ENCODE measurements at places on chromosomes 4 and X.

- DNase-seq: no peak
- H3K36me3 ChIP-seq: no peaks in the 10 kb centered on the region
- H3K4me3 ChIP-seq: no peak overlapping the region
- no peaks in the 10 kb centered on the region for H3K4me1 ChIP-seq
- H3K27me3 ChIP-seq: peaks cover 1% of the 10 kb centered on the region
Observed at GRCh38 chr4:100754751-100755150, 236.9 kb upstream of the EMCN start.

DNA sequence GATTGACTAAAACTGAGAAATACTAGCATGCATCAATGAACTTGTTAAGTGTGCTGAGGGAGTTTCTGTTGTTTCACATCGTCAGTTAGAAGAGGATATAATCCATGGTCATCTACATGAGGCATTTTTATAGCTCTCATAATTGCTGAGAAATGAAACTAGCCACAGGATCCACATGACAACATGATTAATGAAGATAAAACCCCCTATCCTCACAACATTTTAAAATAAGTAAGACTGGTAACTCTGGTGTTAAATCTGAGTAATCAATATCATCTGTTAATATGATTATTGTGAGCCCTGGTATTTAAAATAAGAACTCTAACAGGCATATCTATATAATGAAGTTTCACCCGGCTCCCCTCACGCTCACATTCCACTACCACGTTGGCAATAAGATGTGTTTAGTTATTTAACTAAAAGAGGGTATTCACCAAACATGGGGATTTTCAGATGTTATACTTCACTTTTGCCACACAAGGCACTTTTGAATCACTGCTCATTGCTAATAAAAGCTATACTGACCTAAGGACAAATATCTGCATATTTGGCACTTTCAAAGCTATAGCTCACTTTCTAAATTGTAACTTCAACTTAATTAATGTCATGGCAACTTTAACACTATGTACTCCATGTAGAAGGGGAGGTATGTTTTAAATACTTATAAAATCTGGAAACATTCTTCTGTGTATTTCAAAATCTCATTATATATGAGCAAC is 6.7 kb downstream of the UNC5C start:
- peaks cover 16% of the 10 kb centered on the region for H3K27me3 ChIP-seq
- H3K36me3 ChIP-seq: no peaks in the 10 kb centered on the region
- H3K4me1 ChIP-seq: no peaks in the 10 kb centered on the region
- DNase-seq: no peak

GRCh38 chr4:127261476-127261875 is 371.3 kb upstream of the INTU start:
- no peaks in the 10 kb centered on the region for H3K27me3 ChIP-seq
- no peak for DNase-seq
- H3K36me3 ChIP-seq: no peaks in the 10 kb centered on the region
- no peak overlapping the region for H3K27ac ChIP-seq

- H3K27ac ChIP-seq: peak overlapping the region; percentile 76
- no peak for DNase-seq
- no peaks in the 10 kb centered on the region for H3K27me3 ChIP-seq
- H3K4me3 ChIP-seq: peak overlapping the region; percentile 92
Observed at GRCh38 chrX:40094041-40094899, 3.5 kb downstream of the BCOR start.

DNA sequence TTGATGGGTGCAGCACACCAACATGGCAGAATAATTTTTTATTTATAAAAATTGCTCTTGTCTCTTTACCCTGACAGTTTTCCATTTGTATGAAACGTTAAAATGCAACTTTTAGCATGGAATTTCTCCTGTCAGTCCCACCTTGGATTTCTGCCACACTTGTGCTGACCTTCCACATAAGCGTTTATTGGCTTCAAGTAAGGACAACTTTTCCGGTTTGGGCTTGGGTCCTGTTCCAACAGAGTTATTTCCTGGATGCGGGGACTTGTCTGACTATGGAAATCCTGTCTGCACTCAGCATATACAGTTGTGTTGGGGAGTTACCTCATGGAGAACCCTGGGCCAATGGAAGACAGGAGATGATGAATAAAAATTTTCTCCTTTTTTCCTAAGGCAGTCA is 294.7 kb downstream of the NAF1 start:
- H3K27ac ChIP-seq: no peak overlapping the region
- no peak for DNase-seq
- H3K27me3 ChIP-seq: no peaks in the 10 kb centered on the region
- H3K4me1 ChIP-seq: no peaks in the 10 kb centered on the region

DNA sequence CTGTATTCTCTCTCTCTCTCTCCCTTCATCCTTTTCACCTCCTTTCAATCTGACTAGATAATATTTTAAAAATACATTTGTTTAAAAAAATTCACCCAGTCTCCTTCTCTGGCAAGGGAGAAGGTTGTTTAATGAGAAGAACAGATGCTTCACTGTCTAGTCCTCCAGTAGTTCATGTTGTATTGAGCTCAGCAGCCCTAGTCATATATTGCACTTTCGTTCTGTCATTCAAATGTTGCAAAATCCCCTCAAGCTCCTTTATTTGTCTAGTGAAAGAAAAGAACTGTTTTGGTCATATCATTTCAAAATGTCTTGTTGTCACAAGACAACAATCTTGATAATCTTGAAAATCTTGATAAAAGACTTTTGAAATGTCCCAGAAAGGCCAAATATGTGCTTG is 248.0 kb downstream of the GALNTL6 start:
- DNase-seq: no peak
- H3K4me1 ChIP-seq: no peaks in the 10 kb centered on the region
- H3K27me3 ChIP-seq: no peaks in the 10 kb centered on the region
- H3K36me3 ChIP-seq: no peaks in the 10 kb centered on the region
- no peak overlapping the region for H3K27ac ChIP-seq

DNA sequence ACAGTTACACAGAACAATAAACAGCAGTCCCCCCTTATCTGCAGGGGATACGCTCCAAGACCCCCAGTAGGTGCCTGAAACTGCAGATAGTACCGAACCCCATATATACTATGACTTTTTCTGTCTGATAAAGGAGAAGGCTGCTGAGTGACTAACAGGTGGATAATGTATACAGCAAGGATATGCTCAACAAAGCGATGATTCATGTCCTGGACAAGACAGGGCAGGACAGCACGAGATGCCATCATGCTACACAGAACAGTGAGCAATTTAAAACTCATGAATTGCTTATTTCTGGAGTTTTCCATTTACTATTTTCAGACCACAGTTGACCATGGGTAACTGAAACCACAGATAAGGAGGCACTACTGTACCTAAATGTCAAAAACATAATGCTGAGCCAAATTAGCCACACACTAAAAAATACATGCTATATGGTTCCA is 76.1 kb downstream of the MANBA start:
- no peak for DNase-seq
- no peaks in the 10 kb centered on the region for H3K4me1 ChIP-seq
- H3K36me3 ChIP-seq: peaks cover under 1% of the 10 kb centered on the region
- no peak overlapping the region for H3K4me3 ChIP-seq
- no peak overlapping the region for H3K27ac ChIP-seq

DNA sequence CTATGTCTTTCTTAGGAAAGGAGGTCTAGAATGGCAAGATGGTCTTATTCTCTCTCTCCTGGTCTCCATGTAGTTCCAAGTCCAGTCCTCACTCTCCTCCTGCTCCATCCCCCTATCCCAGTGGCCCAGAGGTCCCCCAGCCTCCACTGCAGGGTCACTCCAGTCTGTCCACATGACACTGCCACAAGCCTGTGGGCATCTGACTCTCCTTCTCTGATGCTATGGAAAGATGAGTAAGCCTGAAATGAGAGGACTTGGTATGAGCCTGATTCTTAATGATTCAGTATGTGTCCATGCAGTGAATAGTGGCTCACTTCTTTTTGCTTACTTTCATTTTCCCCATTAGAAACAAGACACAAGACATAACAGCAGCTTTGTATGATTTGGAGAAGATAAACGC is 516.8 kb upstream of the ADGRL3 start:
- no peak overlapping the region for H3K4me3 ChIP-seq
- no peaks in the 10 kb centered on the region for H3K27me3 ChIP-seq
- H3K36me3 ChIP-seq: no peaks in the 10 kb centered on the region
- DNase-seq: no peak
- H3K4me1 ChIP-seq: no peaks in the 10 kb centered on the region
- H3K27ac ChIP-seq: no peak overlapping the region

GRCh38 chrX:142156567-142156966 is 48.5 kb downstream of the MAGEC2 start:
- no peak for DNase-seq
- H3K27ac ChIP-seq: no peak overlapping the region
- H3K36me3 ChIP-seq: no peaks in the 10 kb centered on the region
- no peak overlapping the region for H3K4me3 ChIP-seq
- H3K27me3 ChIP-seq: no peaks in the 10 kb centered on the region
- H3K4me1 ChIP-seq: no peaks in the 10 kb centered on the region

GRCh38 chr4:185339941-185340340 is 55.8 kb downstream of the LRP2BP start:
- H3K27me3 ChIP-seq: no peaks in the 10 kb centered on the region
- H3K4me3 ChIP-seq: no peak overlapping the region
- peaks cover 68% of the 10 kb centered on the region for H3K4me1 ChIP-seq
- H3K27ac ChIP-seq: no peak overlapping the region

GRCh38 chr4:90445380-90445779 is 318.2 kb downstream of the CCSER1 start:
- H3K27me3 ChIP-seq: no peaks in the 10 kb centered on the region
- H3K36me3 ChIP-seq: no peaks in the 10 kb centered on the region
- no peak for DNase-seq
- no peaks in the 10 kb centered on the region for H3K4me1 ChIP-seq
- no peak overlapping the region for H3K4me3 ChIP-seq

DNA sequence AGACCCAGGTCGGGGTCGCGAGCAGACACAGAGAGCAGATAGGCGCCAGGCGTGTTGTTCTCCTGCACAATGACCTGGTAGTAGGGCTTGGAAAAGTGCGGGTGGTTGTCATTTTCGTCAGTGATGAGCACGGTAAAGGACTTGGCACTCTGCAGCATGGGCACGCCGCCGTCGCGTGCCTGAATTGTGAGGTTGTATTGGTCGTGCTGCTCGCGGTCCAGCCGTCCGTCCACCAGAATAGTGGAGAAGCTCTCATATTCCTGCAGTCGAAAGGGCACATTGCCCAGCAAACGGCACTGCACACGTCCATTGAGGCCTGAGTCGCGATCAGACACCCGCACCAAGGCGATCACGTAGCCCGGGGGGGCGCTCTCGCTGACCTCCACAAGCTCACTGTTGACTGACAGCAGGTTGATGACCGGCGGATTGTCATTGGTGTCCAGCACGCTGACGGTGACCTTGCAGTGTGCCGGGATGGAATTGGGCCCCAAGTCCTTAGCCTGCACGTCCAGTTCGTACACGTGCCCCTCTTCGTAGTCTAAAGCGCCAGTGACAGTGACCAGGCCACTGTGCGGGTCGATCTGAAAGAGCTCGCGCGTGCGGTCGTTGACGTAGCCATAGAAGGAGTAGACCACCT is 2.8 kb downstream of the PCDH19 start:
- DNase-seq: no peak
- H3K27me3 ChIP-seq: peaks cover 43% of the 10 kb centered on the region
- H3K4me3 ChIP-seq: no peak overlapping the region
- H3K27ac ChIP-seq: no peak overlapping the region
- no peaks in the 10 kb centered on the region for H3K36me3 ChIP-seq

- no peaks in the 10 kb centered on the region for H3K27me3 ChIP-seq
- peak overlapping the region; percentile 30 for H3K4me3 ChIP-seq
- no peak for DNase-seq
- no peak overlapping the region for H3K27ac ChIP-seq
- no peaks in the 10 kb centered on the region for H3K36me3 ChIP-seq
Observed at GRCh38 chrX:13254870-13255269, 65.0 kb downstream of the ATXN3L start.

DNA sequence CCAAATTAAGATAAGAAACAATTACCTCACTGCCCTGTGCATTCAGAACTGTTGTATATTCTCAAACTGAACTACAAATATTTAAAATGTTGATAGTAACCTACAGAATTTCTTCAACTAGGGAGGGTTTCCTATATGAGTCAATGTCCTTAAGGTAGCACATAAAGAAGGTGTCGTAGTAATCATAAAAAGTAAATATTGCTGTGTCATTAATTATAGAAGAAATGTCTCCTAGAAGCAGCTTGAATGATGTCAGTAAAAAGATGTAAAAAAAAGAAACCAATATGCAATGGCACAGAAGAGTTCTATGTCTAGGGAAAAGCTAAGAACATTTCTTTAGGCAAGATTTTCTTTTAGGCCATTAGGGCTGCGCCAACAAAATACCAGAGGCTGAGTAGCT is 559.6 kb upstream of the EPHA5 start:
- H3K36me3 ChIP-seq: no peaks in the 10 kb centered on the region
- no peaks in the 10 kb centered on the region for H3K4me1 ChIP-seq
- no peaks in the 10 kb centered on the region for H3K27me3 ChIP-seq
- no peak overlapping the region for H3K27ac ChIP-seq

DNA sequence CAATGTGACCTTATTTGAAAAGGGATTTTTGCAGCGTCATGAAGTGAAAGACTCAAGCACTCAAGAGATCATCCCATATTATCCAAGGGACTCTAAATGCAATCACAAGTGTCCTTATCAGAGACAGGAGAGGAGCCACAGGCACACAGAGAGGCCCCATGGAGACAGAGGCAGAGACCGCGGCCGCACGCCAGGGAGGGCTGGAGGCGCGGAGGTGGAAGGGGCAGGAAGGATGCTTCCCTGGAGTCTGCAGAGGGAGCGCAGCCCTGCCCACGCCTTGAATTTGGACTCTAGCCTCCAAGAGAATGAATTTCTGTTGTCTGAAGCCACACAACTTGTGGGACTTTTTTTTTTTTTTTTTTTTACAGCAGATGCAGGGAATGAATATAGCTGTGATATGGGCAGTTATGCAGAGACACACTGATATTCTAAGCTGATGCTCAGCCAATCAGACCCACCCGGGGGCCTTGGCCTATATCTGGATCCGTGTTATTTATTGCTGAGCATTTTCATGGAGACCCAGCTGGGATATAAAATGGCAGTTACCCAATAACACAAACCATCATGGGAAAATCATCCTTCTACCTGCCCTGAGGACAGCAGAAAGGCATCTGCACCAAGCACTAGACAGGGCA is 244.8 kb upstream of the PSAPL1 start:
- H3K27ac ChIP-seq: no peak overlapping the region
- no peak overlapping the region for H3K4me3 ChIP-seq
- no peak for DNase-seq

GRCh38 chrX:15114743-15115566 is 154.9 kb downstream of the ASB9 start:
- no peak overlapping the region for H3K27ac ChIP-seq
- H3K27me3 ChIP-seq: no peaks in the 10 kb centered on the region
- H3K4me1 ChIP-seq: peaks cover 11% of the 10 kb centered on the region
- no peak for DNase-seq
- no peak overlapping the region for H3K4me3 ChIP-seq

Measured in activated T-helper 1 cell treated with anti-CD3 and anti-CD28 coated beads, Interleukin-12 subunit alpha, Interleukin-12 subunit beta, Interleukin-2, Interleukin-4 antibody, amounts not matched to agents 30 ng/mL and 10 ng/mL and 1 ng/mL, durations not matched to agents 14 hours and 24 hours and 36 hours (primary cell).